ENCODE measurements at places on chromosomes 11 and 22.
A peak's percentile ranks its signal among the peaks of the same experiment; 100 is the strongest.

GRCh38 chr11:1755692-1756561, 5.5 kb upstream of the IFITM10 start:
- no peak for DNase-seq

DNA sequence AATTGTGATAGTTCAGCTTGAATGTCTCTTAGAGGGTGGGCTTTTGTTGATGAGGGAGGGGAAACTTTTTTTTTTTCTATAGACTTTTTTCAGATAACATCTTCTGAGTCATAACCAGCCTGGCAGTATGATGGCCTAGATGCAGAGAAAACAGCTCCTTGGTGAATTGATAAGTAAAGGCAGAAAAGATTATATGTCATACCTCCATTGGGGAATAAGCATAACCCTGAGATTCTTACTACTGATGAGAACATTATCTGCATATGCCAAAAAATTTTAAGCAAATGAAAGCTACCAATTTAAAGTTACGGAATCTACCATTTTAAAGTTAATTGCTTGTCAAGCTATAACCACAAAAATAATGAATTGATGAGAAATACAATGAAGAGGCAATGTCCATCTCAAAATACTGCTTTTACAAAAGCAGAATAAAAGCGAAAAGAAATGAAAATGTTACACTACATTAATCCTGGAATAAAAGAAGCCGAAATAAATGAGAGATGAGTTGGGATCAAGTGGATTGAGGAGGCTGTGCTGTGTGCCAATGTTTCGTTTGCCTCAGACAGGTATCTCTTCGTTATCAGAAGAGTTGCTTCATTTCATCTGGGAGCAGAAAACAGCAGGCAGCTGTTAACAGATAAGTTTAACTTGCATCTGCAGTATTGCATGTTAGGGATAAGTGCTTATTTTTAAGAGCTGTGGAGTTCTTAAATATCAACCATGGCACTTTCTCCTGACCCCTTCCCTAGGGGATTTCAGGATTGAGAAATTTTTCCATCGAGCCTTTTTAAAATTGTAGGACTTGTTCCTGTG, 3.9 kb downstream of the MALAT1 start:
- no peak for DNase-seq

GRCh38 chr11:30522536-30523243, 63.5 kb downstream of the MPPED2 start:
- DNase-seq = no peak

- DNase-seq = no peak
Observed at GRCh38 chr11:126853732-126854131, 146.8 kb downstream of the KIRREL3 start.

GRCh38 chr11:80182901-80183300, 742.1 kb upstream of the TENM4 start:
- DNase-seq = no peak

- no peak for DNase-seq
Observed at GRCh38 chr11:130865774-130866114, 50.5 kb downstream of the SNX19 start.

GRCh38 chr11:1483445-1483961, 3.1 kb downstream of the MOB2 start:
- no peak for DNase-seq

GRCh38 chr11:116607027-116607426, 165.8 kb downstream of the BUD13 start:
- peak; percentile 22 for DNase-seq

DNA sequence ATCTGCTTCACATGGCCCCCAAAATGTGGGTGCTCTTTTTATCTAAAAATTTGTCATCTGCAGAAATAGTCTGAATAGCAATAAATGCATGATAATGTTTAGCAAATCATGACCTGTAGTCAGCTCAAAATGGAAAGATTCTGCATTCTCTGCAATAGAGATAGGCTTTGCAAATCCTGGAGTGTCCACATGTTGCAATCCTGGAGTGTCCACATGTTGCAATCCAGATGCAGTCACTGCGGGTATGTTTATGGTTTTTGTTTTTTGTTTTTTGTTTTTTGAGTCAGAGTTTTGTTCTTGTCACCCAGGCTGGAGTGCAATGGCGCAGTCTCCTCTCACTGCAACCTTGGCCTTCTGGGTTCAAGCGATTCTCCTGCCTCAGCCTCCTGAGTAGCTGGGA, 20.2 kb upstream of the LRRC32 start:
- no peak for DNase-seq

DNA sequence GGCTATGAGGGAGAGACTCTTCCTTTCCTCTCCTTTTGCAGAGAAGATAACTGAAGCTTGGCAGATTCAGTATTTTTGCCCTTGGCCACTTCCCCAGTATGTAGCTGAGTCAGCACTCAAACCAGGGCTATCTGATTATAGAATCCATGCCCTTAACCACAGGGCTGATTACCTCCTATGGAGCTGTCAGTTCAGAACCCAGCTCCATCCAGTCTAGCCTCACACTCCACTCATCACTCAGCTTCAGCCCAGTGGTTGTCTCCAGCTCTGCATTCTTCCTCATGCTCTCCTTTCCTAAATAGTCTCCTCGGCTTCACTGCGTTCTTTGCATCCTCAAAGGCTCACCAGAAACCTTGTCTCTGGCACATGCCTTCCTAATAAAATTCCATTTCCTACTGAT, 151.6 kb upstream of the BLID start:
- DNase-seq = no peak

DNA sequence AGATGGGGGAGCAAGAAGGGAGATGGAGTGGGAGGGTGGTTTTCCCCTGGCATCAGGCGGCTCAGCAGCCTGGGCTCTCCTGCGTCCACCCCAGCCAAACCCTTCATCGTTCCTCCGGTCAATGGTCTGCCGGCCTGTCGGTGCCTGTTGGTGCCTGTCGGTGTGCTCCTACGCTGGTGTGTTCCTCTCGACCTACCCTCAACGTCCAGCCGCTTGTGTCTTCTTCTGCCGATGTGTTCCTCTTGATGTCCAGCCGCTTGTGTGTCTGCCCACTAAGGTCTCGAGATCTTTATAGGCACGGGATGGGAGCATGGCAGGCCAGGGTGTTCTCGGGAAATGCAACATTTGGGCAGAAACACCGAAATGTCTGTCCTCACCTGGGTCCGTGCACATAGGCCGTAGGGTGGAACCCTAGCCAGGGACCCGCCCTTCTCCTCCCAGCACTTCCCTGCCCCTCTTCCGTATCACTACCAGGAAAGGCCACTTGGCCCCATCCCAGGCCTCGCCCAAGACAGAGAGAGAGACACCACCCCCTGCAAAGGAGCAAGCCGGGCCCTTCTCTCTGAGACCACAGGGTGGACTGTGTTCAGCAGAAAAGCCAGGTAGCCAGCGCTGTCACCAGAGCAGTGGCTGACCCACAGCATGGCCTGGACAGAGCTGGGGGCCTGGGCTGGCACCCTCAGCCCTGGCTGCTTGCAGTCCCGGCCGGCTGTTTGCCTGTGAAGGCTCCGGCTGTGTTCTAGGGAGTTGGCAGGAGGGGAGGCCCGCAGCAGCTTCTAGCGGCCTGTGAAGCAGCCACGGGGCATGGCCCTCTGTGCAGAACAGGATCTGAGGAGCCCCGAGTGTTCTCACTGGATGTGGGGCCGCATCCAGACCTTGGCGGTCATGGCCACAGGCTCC, 61.6 kb upstream of the KCNQ1OT1 start:
- peak; percentile 55 for DNase-seq

- no peak for DNase-seq
Observed at GRCh38 chr11:70510106-70510505, 111.8 kb downstream of the CTTN start.

- no peak for DNase-seq
Observed at GRCh38 chr22:48417225-48418070, 1410.2 kb downstream of the BRD1 start.

- DNase-seq = no peak
Observed at GRCh38 chr11:18383388-18384156, 10.8 kb upstream of the LDHA start.

DNA sequence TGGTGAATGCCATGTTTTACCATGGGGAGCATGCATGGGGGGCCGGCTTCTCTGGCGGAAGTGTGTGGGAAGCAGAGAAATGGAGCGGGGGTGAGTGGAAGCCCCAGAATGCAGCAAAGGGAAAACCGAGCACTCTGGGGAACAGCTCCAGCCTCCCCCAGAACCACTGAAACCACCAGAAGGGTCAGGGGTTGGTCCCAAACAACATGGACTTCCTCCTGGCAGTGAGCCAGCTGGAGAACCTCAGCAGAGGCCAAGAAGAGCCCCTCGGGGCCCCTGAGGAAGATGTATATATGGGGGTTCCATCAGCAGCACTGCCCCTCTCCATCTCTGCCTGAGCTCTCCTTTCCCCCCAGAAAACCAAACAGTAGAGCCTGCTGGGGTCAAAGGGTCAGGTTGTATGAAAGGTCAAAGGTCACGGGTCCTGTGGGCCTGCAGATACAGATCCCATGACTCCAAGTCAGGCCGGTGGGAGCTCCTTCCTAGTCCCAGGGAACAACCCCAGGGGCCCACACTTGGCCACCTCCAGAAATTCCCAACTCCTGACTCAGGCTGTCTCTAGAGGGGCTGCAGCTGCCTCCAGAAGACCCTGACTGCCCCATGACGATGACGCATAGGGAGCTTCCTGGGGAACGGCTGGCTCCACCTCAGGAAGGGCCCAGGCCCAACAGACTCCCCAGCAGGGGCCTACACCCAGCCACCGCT, 48.5 kb upstream of the TIMP3 start:
- no peak for DNase-seq

- no peak for DNase-seq
Observed at GRCh38 chr11:64754124-64754918, 5.5 kb downstream of the PYGM start.

DNA sequence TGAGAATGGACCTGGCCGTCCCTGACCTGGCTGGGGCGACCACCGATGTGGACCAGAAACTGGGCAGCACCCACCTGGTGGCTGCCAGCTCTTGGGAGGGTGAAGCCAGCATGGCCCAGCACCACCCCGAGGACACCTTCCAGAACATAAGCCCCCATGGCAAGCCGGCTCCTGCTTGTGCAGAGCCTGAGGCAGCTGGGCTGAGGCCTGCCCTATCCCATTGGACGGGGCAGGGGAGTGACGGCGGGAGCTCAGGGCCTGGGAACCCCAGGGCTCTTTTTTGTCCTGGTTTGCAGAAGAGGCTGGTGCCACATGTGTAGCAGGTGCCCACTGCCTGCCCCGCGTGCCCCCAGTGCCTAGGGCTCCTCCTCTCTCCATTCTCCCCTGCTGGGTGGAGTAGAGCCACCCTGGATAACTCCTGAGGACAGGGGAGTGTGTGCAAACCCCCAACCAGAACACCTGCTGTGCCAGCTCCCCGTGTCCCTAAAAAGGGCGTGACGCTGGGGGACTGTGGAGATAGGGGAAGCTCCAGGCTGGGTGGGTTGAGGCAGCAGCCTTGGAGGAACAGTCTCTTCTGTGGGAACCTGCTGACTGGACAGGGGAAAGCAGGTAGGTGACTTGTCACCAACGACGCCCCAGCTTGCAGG, 11.9 kb downstream of the DUSP8 start:
- DNase-seq = peak; percentile 62

- DNase-seq = no peak
Observed at GRCh38 chr11:26749927-26750326, 28.1 kb upstream of the SLC5A12 start.

DNA sequence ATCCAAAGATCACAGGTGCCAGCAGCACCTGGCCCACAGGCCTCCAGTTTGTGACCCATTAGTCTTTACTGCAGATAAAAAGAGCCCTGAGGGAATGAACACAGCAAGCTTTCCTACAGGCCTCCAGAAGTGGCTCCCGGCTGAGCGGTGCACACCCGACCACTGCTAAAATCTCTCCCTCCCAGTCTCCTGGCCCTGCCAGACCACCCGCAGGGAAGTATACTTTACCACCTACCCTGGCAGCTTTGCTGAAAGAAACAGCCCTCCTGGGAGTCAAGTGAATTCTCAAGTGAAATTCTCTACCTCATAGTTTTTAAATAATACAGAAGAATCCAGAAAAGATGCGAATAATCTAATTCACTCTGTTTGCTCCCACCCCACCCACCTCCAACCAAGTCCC, 15.4 kb upstream of the MTNR1B start:
- no peak for DNase-seq

All from type B pancreatic cell (in vitro differentiated cells).